ENCODE measurements at places on chromosomes 16 and 17.

DNA sequence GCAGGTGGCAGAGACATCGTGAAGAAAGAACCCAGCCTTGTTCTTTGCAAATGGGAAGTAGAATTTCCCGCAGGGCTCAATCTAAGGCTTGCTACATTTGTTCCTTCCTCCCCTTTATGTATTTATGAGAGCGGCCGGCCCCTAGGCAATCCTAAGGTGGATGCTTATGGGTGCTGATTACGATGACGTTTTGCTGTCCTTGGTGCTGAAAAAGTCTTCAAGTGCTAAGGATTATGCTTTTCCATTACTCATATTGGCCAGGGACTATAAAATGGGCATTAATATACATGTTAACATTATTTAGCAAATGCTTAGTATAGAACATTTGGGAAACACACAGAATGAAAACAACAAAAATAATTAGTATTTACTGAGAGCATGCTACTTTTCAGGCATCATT, 313.3 kb upstream of the XYLT1 start:
- H3K27me3 ChIP-seq, result peaks cover 11% of the 10 kb centered on the region
- H3K4me3 ChIP-seq, result no peak overlapping the region
- no peaks in the 10 kb centered on the region for H3K36me3 ChIP-seq

DNA sequence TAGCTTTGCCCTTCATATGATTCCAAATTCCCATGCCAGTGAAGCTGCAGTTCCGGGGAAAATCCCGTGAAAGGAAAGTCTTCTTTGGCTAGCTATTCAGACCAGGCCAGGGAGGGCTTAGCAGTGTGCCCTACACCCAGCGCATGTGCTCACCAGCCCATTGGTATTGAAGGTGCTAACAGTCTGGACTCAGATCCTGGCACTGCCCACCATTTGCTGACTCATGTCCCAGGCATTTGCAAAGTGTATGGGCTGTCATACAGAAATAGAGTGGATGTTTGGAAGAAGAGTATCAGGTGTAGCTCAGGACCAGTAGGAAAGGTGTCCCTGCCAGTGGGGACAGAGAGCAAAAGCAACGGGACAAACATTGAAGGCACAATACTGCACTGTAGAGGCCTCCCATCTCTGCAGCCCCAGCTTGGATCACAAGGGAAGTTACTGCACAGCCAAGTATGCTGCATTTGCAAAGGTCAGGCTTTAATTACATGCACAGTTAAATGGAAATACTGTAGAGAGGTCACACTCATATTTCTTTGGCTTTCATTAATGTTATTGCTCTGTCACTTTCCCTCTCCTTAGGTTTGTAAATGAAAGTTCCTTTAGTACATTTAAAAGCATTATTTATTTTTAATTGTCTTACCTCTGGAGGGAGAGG, 220.0 kb downstream of the IRX3 start:
- H3K27ac ChIP-seq, result no peak overlapping the region
- H3K4me3 ChIP-seq, result no peak overlapping the region
- ATAC-seq, result no peak

- H3K36me3 ChIP-seq, result peaks cover 31% of the 10 kb centered on the region
- ATAC-seq, result peak; percentile 35
- H3K27me3 ChIP-seq, result no peaks in the 10 kb centered on the region
These were observed 759 bp downstream of the ELAC2 start for GRCh38 chr17:13016881-13017654.

GRCh38 chr16:88977018-88977811, at the start of gene CBFA2T3:
CBFA2T3 (minus strand) TSS chr16:88977207; CDS start chr16:88976807, 400 bp downstream.
- ATAC-seq, result peak; percentile 48
- no peaks in the 10 kb centered on the region for H3K27me3 ChIP-seq
- H3K36me3 ChIP-seq, result peaks cover 30% of the 10 kb centered on the region

DNA sequence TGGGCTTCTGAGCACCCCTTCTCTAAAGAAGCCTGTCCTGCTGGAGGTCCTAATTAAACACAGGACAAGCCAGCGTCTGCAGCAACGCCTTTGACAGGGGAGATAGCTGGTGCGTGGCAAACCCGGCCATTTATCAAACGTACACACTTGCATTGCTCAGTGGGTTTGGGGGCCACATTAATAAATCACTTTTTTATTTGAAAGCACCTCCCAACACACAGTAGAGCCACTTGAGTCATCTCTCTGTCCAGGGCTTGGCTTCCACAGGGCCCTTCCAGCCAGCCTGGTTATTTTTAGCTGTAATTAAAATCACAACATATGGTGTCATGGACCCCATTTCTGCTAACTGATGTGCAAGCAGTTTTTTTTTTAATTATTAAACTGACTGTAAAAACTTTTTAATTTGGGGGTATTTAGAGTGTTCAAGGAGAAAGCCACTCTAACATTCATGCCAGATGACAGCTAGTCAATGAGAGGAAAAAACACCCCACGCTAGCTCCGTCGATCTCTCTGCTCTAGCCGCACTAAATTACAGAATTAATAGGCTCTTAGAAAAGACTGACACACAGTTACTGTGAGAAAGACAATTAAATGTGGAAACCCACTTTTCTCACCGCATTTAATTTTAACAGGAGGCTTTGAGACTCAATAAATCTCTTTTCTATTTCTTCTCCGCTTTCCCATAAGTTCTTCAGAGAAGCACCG, 201.0 kb upstream of the WSCD1 start:
- peaks cover 14% of the 10 kb centered on the region for H3K27me3 ChIP-seq
- H3K27ac ChIP-seq, result no peak overlapping the region
- no peaks in the 10 kb centered on the region for H3K4me1 ChIP-seq
- H3K4me3 ChIP-seq, result no peak overlapping the region
- ATAC-seq, result no peak

GRCh38 chr17:78747488-78747887, 34.6 kb downstream of the CYTH1 start:
- H3K27ac ChIP-seq, result peak overlapping the region; percentile 75
- no peak overlapping the region for H3K4me3 ChIP-seq
- H3K36me3 ChIP-seq, result peaks cover 14% of the 10 kb centered on the region
- H3K4me1 ChIP-seq, result peaks cover 92% of the 10 kb centered on the region
- no peaks in the 10 kb centered on the region for H3K27me3 ChIP-seq
- ATAC-seq, result no peak

DNA sequence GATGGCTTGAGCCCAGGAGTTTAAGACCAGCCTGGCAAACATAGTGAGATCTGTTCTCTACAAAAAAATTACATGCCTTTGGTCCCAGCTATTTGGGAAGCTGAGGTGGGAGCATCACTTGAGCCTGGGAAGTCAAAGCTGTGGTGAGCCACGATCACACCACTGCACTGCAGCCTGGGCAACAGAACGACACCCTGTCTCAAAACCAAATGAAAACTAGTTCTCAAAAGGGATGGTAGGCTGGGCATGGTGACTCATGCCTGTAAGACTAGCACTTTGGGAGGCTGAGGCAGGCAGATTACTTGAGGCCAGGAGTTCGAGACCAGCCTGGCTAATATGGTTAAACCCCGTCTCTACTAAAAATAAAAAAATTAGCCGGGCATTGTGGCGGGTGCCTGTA, 31.1 kb downstream of the PPM1D start:
- H3K36me3 ChIP-seq, result peaks cover 13% of the 10 kb centered on the region
- no peak for ATAC-seq
- H3K27ac ChIP-seq, result peak overlapping the region; percentile 19
- H3K27me3 ChIP-seq, result no peaks in the 10 kb centered on the region
- H3K4me3 ChIP-seq, result no peak overlapping the region

GRCh38 chr16:59148056-59148768, 414.1 kb upstream of the GOT2 start:
- no peaks in the 10 kb centered on the region for H3K36me3 ChIP-seq
- H3K27me3 ChIP-seq, result no peaks in the 10 kb centered on the region
- no peak overlapping the region for H3K4me3 ChIP-seq
- ATAC-seq, result no peak
- no peaks in the 10 kb centered on the region for H3K4me1 ChIP-seq

- no peaks in the 10 kb centered on the region for H3K27me3 ChIP-seq
- peaks cover 52% of the 10 kb centered on the region for H3K4me1 ChIP-seq
- H3K27ac ChIP-seq, result peak overlapping the region; percentile 30
These were observed 5.6 kb downstream of the ZNF598 start for GRCh38 chr16:2003827-2004641.

- no peak for ATAC-seq
- H3K4me3 ChIP-seq, result no peak overlapping the region
- peaks cover 29% of the 10 kb centered on the region for H3K27me3 ChIP-seq
These were observed 5.4 kb downstream of the ZCCHC14 start for GRCh38 chr16:87487361-87487924.

- peaks cover 13% of the 10 kb centered on the region for H3K27me3 ChIP-seq
- H3K27ac ChIP-seq, result no peak overlapping the region
- H3K4me3 ChIP-seq, result no peak overlapping the region
- ATAC-seq, result no peak
These were observed 2.8 kb downstream of the RHOT2 start for GRCh38 chr16:670485-671352.

GRCh38 chr16:64153718-64154117, 968.1 kb downstream of the CDH11 start:
- H3K36me3 ChIP-seq, result no peaks in the 10 kb centered on the region
- no peak overlapping the region for H3K27ac ChIP-seq

DNA sequence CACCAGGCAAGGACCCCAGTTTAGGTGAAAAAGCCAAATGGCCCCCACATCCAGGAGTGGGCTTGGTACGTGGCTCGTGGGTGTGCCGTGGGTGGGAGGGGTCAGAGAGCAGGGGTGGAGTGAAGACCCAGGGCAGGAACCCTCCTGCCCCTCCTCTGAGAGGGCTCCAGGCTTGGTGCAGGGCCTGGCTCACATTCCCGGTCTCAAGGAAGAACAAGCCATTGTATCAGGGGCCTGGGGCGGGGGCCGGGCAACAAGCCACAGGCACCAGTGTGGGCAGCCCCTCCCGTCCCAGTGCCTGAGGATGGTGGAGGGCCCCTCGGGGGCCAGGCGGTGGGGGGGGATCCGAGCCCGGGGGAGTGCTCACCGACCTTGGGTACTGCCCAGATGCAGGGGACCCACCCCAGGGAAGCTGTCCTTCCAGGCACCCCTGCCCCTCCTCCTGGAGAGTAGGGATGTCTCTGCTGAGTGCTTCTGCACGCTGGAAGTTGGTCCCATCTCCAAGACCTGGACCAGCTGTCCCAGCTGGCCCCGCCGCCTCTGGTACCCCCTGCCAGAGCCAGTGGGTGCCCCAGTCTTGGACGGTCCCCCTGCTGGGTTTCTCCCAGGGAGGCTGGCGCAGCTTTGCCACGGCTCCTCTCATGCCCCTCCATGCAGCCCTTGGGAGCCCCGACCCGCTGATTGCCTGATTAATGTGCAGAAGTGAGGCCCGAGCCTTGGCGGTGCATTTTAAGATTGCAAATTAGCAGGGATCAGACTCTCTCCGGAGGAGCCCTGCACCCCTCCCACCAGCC, 83.7 kb downstream of the RTN4RL1 start:
- peak; percentile 7 for ATAC-seq
- no peaks in the 10 kb centered on the region for H3K4me1 ChIP-seq
- H3K27ac ChIP-seq, result no peak overlapping the region
- no peaks in the 10 kb centered on the region for H3K36me3 ChIP-seq
- no peak overlapping the region for H3K4me3 ChIP-seq

GRCh38 chr17:16877099-16877498, 94.8 kb downstream of the TNFRSF13B start:
- H3K27ac ChIP-seq, result no peak overlapping the region
- no peak overlapping the region for H3K4me3 ChIP-seq
- ATAC-seq, result no peak
- H3K36me3 ChIP-seq, result no peaks in the 10 kb centered on the region
- H3K27me3 ChIP-seq, result peaks cover 35% of the 10 kb centered on the region

DNA sequence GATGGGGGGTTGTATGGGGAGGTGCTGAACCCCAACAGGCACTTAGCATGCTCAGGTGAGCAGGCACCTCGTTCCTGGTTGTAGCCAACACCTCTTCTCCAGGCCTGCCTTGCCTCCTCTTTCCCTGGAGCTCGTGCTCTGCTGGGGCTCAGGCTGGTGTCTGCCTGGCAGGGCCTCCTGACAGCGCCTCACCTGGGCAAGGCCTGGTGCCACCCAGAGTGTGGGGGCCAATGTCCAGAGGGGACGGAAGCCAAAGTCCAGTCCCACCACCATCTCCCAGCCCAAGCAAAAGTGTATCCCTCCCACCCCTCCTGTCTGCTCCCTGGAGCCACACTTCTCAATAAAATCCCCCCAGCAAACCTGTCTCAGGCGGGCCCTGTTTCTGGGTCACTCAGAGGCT, 304.2 kb upstream of the TNRC6C start:
- no peak overlapping the region for H3K4me3 ChIP-seq
- H3K27ac ChIP-seq, result no peak overlapping the region
- H3K27me3 ChIP-seq, result peaks cover 62% of the 10 kb centered on the region
- H3K4me1 ChIP-seq, result no peaks in the 10 kb centered on the region
- no peak for ATAC-seq

- H3K4me1 ChIP-seq, result peaks cover 11% of the 10 kb centered on the region
- no peak for ATAC-seq
- no peaks in the 10 kb centered on the region for H3K36me3 ChIP-seq
- H3K27ac ChIP-seq, result no peak overlapping the region
- H3K4me3 ChIP-seq, result no peak overlapping the region
- peaks cover 62% of the 10 kb centered on the region for H3K27me3 ChIP-seq
These were observed 448.5 kb downstream of the SOX9 start for GRCh38 chr17:72569148-72569946.

DNA sequence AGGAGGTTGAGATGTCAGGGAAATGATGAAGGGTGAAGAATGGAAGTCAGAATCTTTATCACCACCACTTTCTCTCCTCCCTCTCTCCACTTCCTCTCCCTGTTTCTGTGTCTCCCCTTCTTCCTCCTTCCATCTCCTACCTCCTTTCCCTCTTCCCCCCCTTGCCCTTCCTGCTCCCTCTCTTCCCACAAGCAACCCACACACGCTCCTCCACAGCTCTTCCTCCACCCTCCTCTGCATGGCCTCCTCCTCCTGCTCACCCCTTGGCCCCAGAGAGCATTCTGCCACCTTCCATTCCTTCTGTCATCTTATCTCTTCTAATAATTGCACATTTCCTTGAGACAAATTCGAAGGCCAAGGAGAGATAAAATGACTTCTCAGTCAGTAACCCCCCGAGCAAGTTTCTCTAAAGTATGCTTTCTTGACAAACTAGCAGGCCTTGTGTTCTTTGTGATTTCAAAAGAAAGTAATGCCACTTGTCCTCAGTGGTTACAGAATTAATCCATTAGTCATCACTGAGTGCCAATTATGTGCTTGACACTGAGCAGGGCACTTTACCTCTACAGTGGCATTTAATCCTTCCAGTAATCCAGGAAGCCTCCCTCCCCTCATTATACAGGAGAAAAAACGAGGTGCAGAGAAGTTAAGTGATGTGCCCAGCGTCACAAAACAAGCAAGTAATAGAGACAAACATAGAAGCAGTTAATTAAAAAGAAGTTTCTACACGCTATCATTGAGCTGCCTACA, 72.3 kb upstream of the CCL1 start:
- H3K4me1 ChIP-seq, result no peaks in the 10 kb centered on the region
- no peak for ATAC-seq
- H3K4me3 ChIP-seq, result no peak overlapping the region
- H3K36me3 ChIP-seq, result no peaks in the 10 kb centered on the region

DNA sequence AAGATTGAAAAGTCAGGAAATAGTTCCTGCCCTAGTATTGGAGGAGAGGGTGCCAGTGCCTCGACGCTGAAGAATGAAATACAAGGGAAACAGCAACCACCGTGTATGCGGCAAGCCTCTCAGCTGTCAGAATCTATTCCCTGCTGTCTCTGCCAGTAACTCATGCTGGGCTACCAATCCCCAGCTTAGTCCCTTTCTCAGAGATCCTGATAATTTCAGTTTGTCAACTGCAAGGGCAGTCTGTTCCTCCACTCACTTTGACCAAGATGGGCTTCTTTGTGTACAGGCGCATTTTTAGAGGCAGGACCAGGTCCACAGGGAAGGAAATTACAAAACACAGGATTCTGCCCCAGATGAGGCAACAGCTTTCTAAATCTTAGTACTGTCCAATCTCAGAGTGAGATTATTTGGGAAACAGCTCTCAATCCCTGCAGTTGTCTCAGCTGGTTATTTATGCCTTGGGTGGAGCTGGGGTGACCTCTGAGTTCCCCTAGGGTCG, 1.3 kb downstream of the NQO1 start:
- no peak for ATAC-seq
- peaks cover 6% of the 10 kb centered on the region for H3K36me3 ChIP-seq
- H3K4me1 ChIP-seq, result peaks cover 19% of the 10 kb centered on the region
- H3K4me3 ChIP-seq, result peak overlapping the region; percentile 92
- peak overlapping the region; percentile 91 for H3K27ac ChIP-seq

Measured in stimulated activated memory B cell treated with anti-CD40 and anti-IgM and Interleukin-4, amounts not matched to agents 10 μg/mL and 1 μg/mL and 100 μg/mL, for 72 hours (primary cell).